Activated T-cell treated with anti-CD3 and anti-CD28 coated beads, Interleukin-2, amount 50 U/mL, for 72 hours (primary cell): ENCODE measurements at places on chromosomes 7 and 10. TPM values are rescaled to one million over a fixed set of nuclear protein-coding genes. Genes with fewer than 3 reads are reported as not detected.

The PLEKHS1 gene
- total RNA-seq, result not detected

- H3K4me3 ChIP-seq, result no peak overlapping the region
- H3K4me1 ChIP-seq, result no peaks in the 10 kb centered on the region
- no peaks in the 10 kb centered on the region for H3K36me3 ChIP-seq
- no peak overlapping the region for H3K27ac ChIP-seq
- DNase-seq, result no peak
- no peaks in the 10 kb centered on the region for H3K27me3 ChIP-seq
Measured at GRCh38 chr10:56095506-56096225, 265.4 kb downstream of the ZWINT start.

The FGF8 gene
- total RNA-seq, result 0.43 TPM

DNA sequence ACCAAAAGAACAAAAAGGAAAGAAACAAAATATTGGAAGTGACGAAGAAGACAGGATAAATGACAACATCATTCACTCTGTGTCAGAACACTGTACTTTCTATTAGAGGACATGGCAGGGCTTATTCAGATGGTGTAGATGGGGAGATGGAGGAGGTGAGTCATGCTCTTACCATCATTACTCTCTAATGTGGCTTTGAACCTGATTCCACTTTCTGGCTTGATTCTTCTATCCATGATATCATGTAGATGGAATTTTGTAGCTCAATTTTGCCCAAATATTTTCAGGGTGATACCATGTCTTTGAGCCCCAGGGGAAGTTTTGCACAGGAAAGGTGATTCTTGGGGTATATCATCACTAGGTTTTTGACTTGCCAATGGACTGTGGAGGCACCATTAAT is 91.7 kb downstream of the CFAP58 start:
- no peaks in the 10 kb centered on the region for H3K4me1 ChIP-seq
- H3K4me3 ChIP-seq, result no peak overlapping the region
- DNase-seq, result no peak
- no peaks in the 10 kb centered on the region for H3K36me3 ChIP-seq

- H3K27ac ChIP-seq, result no peak overlapping the region
- no peaks in the 10 kb centered on the region for H3K36me3 ChIP-seq
- H3K27me3 ChIP-seq, result no peaks in the 10 kb centered on the region
Measured at GRCh38 chr10:118835682-118836326, 81.0 kb upstream of the CACUL1 start.

DNA sequence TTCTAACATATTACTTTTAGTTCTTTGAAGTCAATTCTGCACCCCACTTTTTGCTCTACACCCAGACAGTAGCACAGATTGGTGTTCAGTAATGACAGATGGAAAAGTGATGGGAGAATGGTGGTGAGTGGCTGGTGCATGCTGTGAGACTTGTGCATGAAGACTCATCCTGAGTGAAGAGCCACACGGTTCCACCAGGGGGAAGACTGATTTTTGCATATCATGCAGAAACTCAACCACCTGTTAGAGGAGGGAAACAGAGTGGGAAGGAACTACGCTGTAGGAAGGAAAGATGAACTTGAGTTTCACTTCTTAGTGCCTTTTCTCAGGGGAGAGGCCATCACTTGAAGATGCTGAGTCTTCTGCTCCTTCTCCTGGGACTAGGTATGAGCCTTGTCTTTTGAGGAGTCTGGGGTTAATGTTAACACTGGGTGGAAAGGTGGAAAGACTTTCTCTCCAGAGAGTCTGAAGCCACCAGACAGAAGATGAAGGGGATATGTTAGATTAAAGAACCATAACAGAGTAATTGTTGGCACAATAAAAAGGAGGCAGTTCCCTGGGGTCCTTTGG is 9.3 kb upstream of the PRSS1 start:
- no peaks in the 10 kb centered on the region for H3K27me3 ChIP-seq
- H3K4me1 ChIP-seq, result peaks cover 11% of the 10 kb centered on the region
- H3K36me3 ChIP-seq, result no peaks in the 10 kb centered on the region

GRCh38 chr7:103130901-103131624 is 17.8 kb downstream of the NAPEPLD start:
- no peak overlapping the region for H3K27ac ChIP-seq
- no peaks in the 10 kb centered on the region for H3K27me3 ChIP-seq
- DNase-seq, result no peak
- H3K36me3 ChIP-seq, result peaks cover 3% of the 10 kb centered on the region
- peaks cover 11% of the 10 kb centered on the region for H3K4me1 ChIP-seq
- H3K4me3 ChIP-seq, result no peak overlapping the region

DNA sequence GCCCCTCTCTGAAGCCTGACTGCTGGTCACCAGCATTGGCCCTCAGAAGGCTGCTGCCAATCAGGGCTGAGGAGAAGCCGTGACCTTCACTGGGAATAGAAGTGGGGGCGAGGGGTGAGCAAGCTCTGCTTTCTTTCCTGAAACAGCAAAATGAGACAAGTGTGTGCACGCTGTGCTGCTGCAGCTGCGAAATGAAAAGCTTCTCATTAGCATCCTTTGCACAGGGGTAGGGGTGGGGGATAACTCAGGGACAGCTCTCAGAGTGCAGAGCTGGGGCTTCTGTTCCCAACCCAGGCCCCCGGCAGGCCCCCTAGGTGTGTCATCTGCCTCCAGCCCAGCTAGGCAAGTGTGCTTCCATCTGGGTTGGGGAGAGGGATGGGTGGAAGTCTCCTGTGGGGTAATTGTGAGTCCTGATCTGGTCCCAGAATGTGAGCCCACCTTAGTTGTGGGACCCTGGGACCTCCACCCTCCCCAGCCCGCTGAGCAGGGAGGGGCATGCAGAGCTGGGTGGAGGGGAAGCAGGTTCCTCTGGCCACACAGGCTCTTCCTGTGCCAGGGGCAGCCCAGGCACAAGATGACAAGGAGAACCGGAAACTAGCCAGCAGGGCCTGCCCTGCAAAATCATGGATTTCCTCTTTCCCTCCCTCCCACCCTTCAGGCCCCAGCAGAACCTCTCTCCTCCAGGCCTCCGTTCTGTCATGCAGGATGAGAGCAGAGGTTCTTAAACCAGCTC is 22.2 kb downstream of the ZNF467 start:
- H3K4me1 ChIP-seq, result no peaks in the 10 kb centered on the region
- no peaks in the 10 kb centered on the region for H3K36me3 ChIP-seq
- DNase-seq, result no peak

The PKD1L1 gene
- 0.10 TPM for total RNA-seq

DNA sequence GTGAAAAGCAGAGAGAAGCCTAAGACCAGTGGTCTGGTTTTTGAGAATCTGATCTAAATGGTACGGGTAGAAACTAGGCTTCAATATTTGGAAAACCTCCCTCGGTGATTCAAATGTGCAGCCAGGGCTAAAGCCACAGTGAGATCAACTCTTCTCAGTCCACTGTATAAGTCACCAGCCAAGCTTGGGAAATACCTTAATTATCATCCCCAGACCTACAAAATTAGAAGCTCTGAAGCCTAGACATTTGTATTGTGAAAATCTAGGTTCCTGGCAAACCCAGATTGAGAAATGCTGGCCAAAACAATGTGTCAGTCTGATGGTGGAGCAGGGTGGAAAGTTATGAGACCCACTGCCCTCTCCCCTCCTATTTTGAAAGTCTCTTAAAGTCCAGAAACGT is 131.7 kb downstream of the DGKI start:
- no peak overlapping the region for H3K4me3 ChIP-seq
- no peak for DNase-seq
- no peaks in the 10 kb centered on the region for H3K36me3 ChIP-seq
- H3K4me1 ChIP-seq, result no peaks in the 10 kb centered on the region
- no peak overlapping the region for H3K27ac ChIP-seq
